Fibroblast of lung (primary cell): ENCODE measurements at places on chromosomes 12 and 14. TPM values are rescaled to one million over a fixed set of nuclear protein-coding genes. Genes with fewer than 3 reads are reported as not detected.

Gene RFX4
- not detected in 2 replicates for total RNA-seq

Gene KRT6C
- not detected in 2 replicates for total RNA-seq

Gene ADCY4
- total RNA-seq, result 1.3 and 7.4 TPM in 2 replicates

Gene CLMN
- 0.83 and 1.0 TPM in 2 replicates for total RNA-seq

Gene MTERF2
- total RNA-seq, result 6.2 and 7.3 TPM in 2 replicates

Gene LRTM2
- total RNA-seq, result not detected in 2 replicates

Gene LAG3
- 0.17 and 0.26 TPM in 2 replicates for total RNA-seq

Gene BCL2L14
- not detected in 2 replicates for total RNA-seq

Gene CACNA1C
- 7.4 and 11.4 TPM in 2 replicates for total RNA-seq

Gene KCNH5
- total RNA-seq, result 0.83 and 1.0 TPM in 2 replicates

Gene TDRD9
- 0.50 and 1.0 TPM in 2 replicates for total RNA-seq

Gene BDKRB1
- 16.7 and 22.5 TPM in 2 replicates for total RNA-seq

Gene MUCL1
- not detected in 2 replicates for total RNA-seq
